Effector CD8-positive, alpha-beta T cell (primary cell): ENCODE measurements at places on chromosomes 7 and 10.

GRCh38 chr10:75012471-75012870 is 99.0 kb upstream of the SAMD8 start:
- no peak for DNase-seq

GRCh38 chr10:110492069-110492822 is 5.5 kb upstream of the DUSP5 start:
- no peak for DNase-seq

DNA sequence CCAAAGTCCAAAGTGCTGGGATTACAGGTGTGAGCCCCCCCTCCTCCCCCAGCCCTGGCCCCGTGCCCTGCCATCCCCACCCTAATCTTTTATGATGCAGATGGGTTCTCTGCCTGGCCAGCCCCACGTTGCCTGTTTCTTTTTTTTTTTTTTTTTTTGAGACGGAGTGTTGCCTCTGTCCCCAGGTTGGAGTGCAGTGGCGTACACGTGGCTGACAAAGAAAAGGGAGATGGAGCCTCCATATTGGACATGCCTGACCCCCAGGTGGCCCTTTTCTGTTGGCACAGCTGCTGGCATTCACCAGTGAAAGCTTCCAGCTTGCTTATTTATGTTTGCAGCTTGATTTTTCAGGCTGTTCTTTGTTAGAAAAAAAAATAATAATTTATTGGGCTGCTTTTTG is 235.3 kb downstream of the CCDC3 start:
- no peak for DNase-seq

- no peak for DNase-seq
Observed at GRCh38 chr10:310976-311639, 175.9 kb downstream of the ZMYND11 start.

GRCh38 chr7:30430777-30431176 is 47.8 kb downstream of the NOD1 start:
- DNase-seq, result no peak

DNA sequence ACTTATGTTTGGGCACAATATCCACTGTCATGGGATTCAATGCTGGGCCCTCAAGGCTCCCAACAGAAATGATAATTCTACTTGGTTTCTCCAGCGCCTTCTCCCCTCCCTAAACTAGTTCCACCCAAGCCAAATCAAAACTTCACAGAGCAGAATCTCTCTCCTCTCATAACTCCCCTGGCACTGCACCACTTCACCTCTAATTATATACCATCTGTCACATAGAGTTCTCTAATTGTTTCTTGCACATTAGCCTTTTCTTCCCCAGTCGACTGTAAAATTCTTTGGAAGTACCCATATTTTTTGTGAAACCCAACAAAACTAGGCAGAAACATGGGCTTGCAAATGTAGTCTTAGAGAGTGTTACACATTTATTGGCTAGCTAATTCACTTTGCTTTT is 8.1 kb downstream of the SGMS1 start:
- DNase-seq, result no peak

DNA sequence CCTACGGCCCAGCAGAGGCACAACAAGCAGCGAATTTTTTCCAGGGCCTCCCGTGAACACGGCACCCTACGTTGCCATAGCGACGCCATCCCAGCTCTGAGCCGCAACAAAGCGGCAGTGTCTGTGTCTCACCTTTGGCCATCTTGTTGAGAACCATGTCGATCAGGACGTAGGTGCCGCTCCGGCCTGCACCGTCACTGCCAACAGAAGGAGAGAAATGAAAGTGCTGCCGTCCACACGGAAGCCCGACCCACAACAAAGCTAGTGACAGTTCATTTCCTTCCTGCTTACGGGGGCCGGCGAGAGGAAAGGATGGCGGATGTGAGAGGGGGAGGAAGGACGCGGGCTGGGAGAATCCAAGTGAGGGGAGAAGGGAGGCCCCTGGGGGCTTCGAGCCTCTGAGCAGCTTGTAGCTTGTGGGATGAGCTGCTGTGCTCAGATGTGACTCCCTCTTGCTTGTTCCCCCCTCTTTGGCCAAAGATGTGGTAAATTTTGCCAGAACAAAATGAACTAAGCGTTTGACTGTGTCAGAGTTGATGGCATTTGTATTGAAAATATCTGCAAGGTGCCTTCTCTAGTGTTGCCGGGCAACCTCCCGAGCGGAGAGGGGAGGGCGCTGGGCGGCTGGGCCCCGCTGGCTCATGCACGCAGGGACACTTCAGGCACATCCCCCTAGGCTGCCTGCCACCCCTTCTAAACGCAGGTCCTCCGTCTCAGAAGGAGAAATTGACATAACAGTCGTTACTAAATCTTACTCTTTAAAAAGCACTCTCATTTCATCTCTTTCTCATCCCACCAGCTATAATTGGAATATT is 232.2 kb downstream of the DNAJB6 start:
- DNase-seq, result peak; percentile 37

DNA sequence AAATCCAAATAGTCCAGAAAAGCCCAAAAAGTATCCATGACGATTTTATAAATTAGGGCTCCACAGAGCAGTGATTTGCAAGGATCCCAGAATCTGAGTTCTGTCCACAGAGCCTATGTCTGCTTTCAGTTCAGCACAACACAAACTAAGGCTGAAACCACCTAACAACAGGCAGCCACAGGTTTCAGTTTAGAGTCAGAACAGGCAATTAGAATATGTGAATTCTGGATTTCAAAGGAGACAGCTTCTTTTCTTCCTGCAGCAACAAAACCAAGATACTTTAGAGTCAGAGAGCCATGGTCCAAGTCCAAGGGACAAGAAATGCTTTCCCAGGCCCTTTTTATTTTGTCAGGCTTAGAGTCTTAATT is 23.6 kb downstream of the IFIT3 start:
- no peak for DNase-seq

DNA sequence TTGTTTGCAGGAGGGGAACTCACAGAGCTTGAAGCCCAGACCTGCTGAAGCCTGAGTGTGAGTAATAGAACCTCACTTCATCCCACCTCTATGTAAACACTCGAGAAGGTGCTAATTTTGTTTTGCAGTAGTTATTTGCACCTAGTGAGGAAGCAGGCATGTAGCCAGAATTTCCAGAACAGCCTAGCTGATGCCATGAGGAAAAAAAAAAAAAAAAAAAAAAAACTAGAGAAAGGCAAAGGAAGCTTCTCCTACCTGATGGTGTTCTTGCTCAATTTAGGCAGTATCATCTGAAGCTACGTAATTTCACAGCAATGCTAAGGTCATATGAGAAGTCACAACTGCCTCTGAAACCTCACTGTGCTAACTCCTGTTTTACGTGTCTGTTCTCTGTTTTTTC is 13.6 kb upstream of the GPR37 start:
- DNase-seq, result no peak

GRCh38 chr10:92305133-92306072 is 14.4 kb downstream of the MARCHF5 start:
- no peak for DNase-seq

GRCh38 chr7:7596176-7596575 is 29.5 kb downstream of the MIOS start:
- no peak for DNase-seq

GRCh38 chr10:35639021-35639727 is 2.9 kb downstream of the FZD8 start:
- DNase-seq, result no peak

- no peak for DNase-seq
Observed at GRCh38 chr10:80264081-80265056, 25.1 kb downstream of the MAT1A start.

GRCh38 chr10:113450906-113451305 is 101.9 kb upstream of the HABP2 start:
- no peak for DNase-seq

DNA sequence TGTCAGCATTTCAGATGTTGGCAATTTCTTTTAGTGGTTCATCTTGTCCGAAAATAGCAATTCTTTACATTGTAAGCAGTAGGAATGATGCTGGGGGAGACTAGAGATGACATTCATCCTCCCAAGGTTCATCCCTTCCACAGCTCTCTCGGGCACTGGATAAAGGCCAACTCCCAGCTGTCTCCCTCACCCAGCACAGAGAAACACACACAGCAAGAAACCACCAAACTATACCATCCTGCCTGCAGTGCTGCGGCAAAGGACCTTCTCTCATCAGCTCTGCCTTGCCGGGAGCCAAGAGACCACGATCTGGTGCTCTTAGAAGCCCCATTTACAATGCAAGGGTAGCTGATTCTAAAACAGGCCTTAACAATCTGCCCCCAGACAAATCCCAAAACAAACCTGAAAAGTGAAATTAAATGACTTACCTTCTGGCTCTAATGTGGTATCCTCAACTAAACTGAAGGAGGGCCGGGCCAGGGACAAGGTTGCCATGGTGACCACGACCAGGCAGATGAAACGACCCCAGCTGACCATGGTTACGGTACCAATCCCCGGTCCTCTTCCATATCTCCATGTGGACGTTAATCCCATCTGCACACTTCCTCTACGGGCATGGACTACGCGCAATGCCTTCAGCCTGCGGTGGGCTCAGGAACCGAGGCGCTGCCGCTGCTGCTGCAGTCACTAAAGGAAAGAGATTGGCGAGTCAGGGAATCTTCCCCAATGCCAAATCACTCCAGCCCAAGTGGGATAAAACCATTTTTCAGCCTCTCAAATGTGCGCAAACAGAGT is 4.8 kb downstream of the FGFR2 start:
- DNase-seq, result no peak

GRCh38 chr7:131536361-131536849 is 20.0 kb downstream of the PODXL start:
- DNase-seq, result no peak

DNA sequence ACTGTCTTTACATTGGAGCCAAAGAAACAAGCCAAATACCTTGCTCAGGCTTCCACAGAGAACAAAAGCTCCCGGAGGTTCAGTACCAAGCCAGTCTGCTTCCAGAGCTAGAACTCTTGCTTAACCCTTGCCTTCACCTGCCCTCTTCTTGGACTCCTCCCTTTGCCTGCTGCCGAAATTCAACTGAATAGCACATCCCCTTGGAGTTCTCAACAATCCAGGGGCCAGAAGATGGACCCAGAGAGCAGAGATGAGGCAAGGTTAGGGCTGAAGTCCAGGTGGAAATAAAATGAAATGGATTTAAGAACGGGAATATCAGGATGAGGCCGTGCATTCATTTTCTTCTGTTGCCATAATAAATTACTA is 876 bp upstream of the PIK3AP1 start:
- DNase-seq, result no peak

DNA sequence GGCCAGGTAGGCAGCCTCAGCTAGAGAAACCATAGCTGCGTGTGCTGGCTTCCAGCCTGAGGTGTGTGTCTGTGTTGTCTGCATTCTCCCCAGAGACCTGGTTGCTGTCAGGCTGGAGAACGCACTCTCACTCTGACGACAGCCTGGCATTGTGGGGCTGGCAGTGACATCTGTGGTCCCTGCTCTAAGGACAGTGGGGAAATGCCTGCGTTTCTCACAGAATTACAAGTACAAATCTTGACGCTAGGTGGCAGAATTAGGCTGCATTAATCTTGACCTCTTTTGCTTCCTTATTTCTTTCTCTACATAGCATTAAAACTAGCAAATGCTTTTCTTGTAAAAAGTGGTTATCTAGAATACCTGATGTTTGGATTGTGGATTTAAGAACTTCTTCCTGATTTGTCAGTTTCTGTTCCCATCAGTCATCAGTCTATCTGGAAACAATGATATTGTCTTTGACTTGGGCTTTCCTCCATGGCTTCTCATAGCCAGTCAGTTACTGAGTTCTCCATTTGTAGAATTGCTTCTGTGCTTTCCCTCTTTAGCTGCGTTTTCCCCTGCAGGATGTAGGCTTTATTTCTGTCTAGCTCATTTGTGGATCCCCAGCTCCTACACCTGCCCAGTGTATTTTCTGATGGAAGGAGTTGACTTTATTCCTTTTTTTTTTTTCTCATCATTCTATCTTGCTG is 86.0 kb downstream of the FANK1 start:
- DNase-seq, result no peak

- no peak for DNase-seq
Observed at GRCh38 chr7:106731646-106732444, 70.9 kb upstream of the CCDC71L start.

GRCh38 chr7:130490888-130491804 is 739 bp upstream of the MEST start:
- peak; percentile 31 for DNase-seq

DNA sequence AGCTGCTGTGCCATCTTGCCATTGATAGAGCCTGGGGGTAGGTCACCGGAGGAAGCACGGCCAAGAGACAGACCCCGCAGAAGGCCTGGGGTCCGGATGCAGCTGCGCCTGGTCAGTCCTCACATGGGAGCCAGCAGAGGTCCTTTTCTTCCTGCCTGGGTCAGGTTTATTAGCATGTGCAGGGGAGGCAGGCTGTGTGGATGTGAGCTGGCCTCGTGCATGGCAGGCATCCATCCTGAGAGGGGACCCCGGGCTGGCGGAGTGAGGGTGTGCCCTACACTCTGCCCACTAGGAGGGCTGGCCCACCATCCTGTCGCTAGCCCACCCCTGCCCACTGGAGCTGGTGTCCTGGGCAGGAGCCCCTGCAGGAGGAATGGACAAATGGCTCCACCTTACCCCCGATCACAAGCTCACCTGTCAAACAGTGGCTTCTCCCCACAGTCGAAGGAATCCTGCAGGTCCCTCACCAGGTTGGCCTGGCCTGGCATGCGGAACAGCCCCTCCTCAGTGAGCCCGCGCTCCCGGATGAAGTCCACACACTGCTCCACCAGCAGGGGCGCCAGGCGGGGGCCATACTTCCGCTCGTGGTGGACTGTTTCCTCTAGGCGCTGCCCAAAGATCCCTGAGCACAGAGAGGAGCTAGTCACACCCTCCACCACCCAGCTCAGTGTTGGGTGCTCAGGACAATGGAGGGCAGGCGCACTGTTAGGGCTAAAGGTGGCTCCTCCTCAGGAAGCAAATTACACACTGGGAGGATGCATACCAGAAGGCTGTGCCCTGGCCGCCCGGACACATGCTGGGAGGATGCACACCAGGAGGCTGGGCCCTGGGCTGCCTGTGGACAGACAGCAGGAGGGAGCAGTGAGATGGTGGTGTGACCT is 145.4 kb downstream of the ARHGAP22 start:
- no peak for DNase-seq

GRCh38 chr10:42875798-42876341 is 93.3 kb downstream of the BMS1 start:
- no peak for DNase-seq

- DNase-seq, result no peak
Observed at GRCh38 chr7:31882187-31882586, 188.0 kb downstream of the PDE1C start.

- DNase-seq, result no peak
Observed at GRCh38 chr7:99112097-99112496, 31.8 kb downstream of the SMURF1 start.

- DNase-seq, result no peak
Observed at GRCh38 chr7:146321301-146321700, 204.7 kb downstream of the CNTNAP2 start.

- DNase-seq, result peak; percentile 15
Observed at GRCh38 chr7:155338632-155339320, 41.1 kb downstream of the INSIG1 start.

GRCh38 chr10:89985446-89985845 is 284.1 kb downstream of the KIF20B start:
- DNase-seq, result no peak

DNA sequence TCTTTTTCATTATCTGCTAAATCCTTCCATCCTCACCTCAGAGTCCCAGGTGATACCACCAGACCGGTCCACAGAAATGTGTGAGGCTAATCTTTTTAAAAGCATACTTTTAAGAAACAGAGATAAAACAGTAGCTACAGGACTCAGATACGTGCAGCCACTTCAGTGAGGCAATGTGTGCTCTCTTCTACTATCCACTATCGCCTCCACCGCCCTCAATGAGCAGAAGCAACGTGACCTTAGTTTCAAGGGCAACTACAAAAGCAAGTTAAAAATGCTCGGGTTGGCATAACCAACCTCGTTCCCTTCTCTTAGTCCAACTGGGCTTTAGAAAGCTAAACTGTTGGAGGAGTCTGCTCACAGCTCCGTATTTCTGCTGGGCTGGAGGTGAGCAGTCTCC is 4.2 kb downstream of the FGFR2 start:
- no peak for DNase-seq
